ENCODE measurements at places on chromosomes 7 and 10. TPM values are rescaled to one million over a fixed set of nuclear protein-coding genes. Genes with fewer than 3 reads are reported as not detected.

The NDUFB8 gene
- total RNA-seq: 266 TPM

The SHTN1 gene
- 30.8 TPM for total RNA-seq

The SH2B2 gene
- total RNA-seq: 2.7 TPM

The TMEM254 gene
- 21.1 TPM for total RNA-seq

The ADD3 gene
- total RNA-seq: 4.9 TPM
